ENCODE measurements at places on chromosomes 4 and X. TPM values are rescaled to one million over a fixed set of nuclear protein-coding genes. Genes with fewer than 3 reads are reported as not detected.

NXF2 gene
- not detected for total RNA-seq

RAB33A gene
- total RNA-seq, result 0.15 TPM

MAEA gene
- total RNA-seq, result 33.3 TPM

IBSP gene
- total RNA-seq, result not detected

EDNRA gene
- total RNA-seq, result 2.0 TPM

TRPC5OS gene
- total RNA-seq, result not detected

PHEX gene
- not detected for total RNA-seq

VSIG4 gene
- 16.1 TPM for total RNA-seq

HERC5 gene
- 1.4 TPM for total RNA-seq

TCEAL4 gene
- 29.3 TPM for total RNA-seq

TMEM255A gene
- 0.05 TPM for total RNA-seq

MAOB gene
- 131 TPM for total RNA-seq

AVPR2 gene
- not detected for total RNA-seq

Measured in left lobe of liver (tissue), 2 donors.